ENCODE measurements at places on chromosomes 12 and 14. TPM values are rescaled to one million over a fixed set of nuclear protein-coding genes. Genes with fewer than 3 reads are reported as not detected.
A peak's percentile ranks its signal among the peaks of the same experiment; 100 is the strongest.

Gene GPRC5A
- 2.3 TPM for total RNA-seq

Gene TNFAIP2
- total RNA-seq = 139 TPM

Gene SMIM41
- 2.0 TPM for total RNA-seq

Gene FZD10
- total RNA-seq = not detected

- no peak for DNase-seq
Measured at GRCh38 chr14:35854696-35855270, 28.6 kb downstream of the BRMS1L start.

- no peak for DNase-seq
Measured at GRCh38 chr14:89247457-89248122, 169.4 kb downstream of the FOXN3 start.

- no peak for DNase-seq
Measured at GRCh38 chr14:98855926-98856715, 415.9 kb downstream of the BCL11B start.

- DNase-seq = no peak
Measured at GRCh38 chr14:81509838-81510452, 23.7 kb downstream of the SEL1L start.

GRCh38 chr12:103640410-103640809, 53.3 kb downstream of the STAB2 start:
- DNase-seq = no peak

DNA sequence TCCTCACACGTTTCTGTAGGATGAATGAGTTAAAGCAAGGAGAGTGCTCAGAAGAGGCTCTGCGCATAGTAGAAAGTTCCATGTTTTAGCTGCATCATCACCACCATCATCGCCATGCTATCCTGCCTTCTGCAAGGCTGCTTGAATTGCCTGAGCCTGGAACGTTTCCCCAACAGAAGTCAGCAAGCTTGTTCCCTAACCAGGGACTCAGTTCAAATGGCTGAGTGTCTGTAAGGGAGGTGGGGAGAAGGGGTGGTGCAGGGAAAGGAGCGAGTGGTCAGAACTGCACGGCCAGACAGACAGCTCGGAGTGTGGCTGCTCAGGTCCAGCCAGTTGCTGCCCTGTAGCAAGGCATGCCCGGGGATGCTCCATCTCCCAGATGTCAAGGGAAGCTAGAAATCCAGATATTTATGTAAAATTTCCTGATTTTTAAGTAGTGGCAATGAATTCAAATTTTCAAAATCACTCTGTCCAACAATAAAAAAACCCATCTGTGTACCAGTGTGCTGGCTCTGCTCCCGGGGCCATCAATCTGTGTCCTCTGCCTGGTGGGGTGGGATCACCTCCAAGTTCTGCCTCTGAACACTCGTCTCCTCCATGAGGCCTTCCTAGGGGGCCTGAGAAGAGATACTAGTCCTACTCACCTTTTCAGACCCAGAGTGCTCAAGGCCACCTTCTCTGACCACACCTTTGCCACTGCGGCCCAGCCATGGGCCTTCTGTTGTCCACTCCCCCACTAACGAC, 162.7 kb downstream of the FOXN3 start:
- peak; percentile 16 for DNase-seq

- DNase-seq = peak; percentile 60
Measured at GRCh38 chr14:103143506-103143905, 20.2 kb downstream of the TNFAIP2 start.

DNA sequence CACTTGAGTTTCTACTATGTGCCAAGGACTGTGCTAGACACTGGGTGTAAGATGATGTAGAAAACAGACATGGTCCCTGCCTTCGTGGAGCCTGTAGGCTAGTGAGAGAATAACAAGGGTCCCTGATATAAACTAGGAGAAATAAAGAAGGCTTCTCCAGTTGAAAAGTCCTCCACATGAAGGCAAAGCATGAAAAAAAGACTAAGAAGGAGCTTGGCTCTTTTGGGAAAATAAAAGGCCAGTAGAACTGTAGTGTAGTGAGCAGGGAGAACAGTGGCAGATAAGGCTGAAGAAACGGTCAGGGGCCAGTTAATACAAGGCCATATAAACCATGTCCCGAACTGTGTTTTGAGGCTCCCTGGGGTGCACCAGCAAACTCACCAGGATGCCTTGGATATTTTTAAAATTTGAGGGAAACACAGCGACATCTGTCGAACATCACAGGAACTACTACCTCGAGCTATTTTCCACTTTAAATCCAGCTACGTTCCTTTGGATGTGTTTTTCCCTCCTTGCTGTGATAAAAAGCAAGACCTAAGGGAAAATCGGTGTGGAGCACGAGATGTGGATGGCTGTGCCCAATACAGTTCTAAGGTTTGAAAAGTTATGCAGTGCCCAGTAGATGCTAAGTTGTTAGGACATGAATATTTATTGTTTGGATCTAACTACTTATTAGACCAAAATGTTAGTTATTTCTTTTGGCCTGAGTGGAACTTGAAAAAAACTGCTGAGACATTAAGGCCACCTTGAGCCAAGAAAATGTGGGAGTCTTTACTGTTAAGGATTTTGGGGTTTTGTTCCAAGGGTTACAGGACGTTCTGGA, 8.5 kb upstream of the CFL2 start:
- peak; percentile 34 for DNase-seq

GRCh38 chr12:122162976-122163375, 11.0 kb downstream of the IL31 start:
- no peak for DNase-seq
